Activated T-cell treated with anti-CD3 and anti-CD28 coated beads, Interleukin-2, amount 50 U/mL, for 72 hours (primary cell): ENCODE measurements at places on chromosomes 3 and 15. TPM values are rescaled to one million over a fixed set of nuclear protein-coding genes. Genes with fewer than 3 reads are reported as not detected.

Gene LINGO1
- total RNA-seq = not detected

Gene PLA2G4E
- not detected for total RNA-seq

Gene CCDC191
- total RNA-seq = 4.8 TPM

Gene LTK
- 0.72 TPM for total RNA-seq

Gene SELENOT
- total RNA-seq = 95.9 TPM

Gene SI
- not detected for total RNA-seq

Gene KLHL40
- not detected for total RNA-seq

Gene BFSP2
- total RNA-seq = not detected

Gene SKOR1
- total RNA-seq = 0.31 TPM

GRCh38 chr15:57411945-57412768 is 35.9 kb downstream of the CGNL1 start:
- H3K27me3 ChIP-seq = peaks cover 22% of the 10 kb centered on the region
- no peaks in the 10 kb centered on the region for H3K4me1 ChIP-seq
- DNase-seq = no peak
- H3K36me3 ChIP-seq = no peaks in the 10 kb centered on the region

DNA sequence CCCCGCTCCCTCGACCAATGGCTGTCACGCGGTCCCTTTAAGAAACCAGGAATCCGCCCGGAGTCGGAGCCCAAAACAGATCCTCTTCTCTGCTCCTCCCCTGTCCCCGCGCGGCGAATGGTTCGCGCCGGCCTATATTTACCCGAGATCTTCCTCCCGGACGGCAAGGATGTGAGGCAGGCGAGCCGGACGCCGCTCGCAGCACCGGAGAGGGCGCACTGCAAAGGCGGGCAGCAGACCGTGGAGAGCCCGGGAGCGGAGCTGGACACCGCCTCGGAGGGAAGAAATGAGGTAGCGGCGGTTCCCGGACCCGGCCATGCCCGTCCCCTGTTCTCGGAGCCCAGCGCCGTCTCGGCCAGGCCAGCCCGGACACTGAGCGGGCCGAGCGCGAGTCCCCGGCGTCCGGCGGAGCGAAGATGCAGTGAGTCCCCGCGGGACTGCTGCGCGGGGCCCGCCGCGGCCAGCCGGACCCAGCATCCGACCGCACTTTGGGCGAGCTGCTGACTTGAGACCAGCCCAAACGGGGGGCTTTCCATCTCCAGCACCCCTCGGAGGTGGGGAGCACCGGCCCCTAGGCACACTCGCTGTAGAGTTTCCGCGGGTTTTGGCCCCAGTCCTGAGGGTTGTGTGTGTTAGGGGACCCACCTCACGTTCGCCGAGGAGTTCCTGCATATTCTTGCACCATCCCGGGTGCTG is at the start of gene FAM43A:
Gene FAM43A (plus strand): TSS at position 166 of the 696 bp plus-strand sequence. CDS start 944 bp downstream, outside the sequence.
- peak within 1 kb of the TSS; percentile 97 for H3K4me3 ChIP-seq
- peak within 1 kb of the TSS; percentile 36 for H3K27ac ChIP-seq
- peaks cover 73% of the 10 kb centered on the region for H3K4me1 ChIP-seq
- peak; percentile 89 for DNase-seq
- peaks cover 48% of the 10 kb centered on the region for H3K27me3 ChIP-seq
- peaks cover 2% of the 10 kb centered on the region for H3K36me3 ChIP-seq

DNA sequence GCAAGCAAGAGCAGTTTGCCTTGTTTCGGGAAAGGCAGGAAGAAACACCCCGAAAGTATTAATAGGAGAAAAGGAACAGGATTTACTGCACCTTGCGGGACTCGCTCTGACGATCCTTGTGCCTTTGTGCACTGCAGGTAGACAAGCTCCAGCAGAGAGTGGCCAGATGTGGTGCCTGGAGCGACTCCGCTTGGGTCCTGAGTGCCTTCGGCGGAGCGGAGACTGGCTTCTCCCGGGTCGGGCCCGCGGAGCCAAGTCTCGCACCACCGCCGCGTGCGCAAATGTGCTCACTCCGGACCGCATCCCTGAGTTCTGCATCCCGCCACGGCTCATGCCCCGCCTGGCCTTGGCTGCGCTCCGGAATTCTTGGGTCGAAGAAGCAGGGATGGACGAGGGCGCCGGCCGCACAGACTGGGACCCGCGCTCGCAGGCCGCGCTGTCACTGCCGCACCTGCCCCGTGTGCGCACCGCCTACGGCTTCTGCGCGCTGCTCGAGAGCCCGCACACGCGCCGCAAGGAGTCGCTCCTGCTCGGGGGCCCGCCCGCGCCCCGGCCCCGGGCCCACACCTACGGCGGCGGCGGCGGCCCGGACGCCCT is 769 bp downstream of the C2CD4A start:
- peak overlapping the region; percentile 55 for H3K27ac ChIP-seq
- no peaks in the 10 kb centered on the region for H3K36me3 ChIP-seq
- peak; percentile 38 for DNase-seq
- H3K27me3 ChIP-seq = peaks cover 26% of the 10 kb centered on the region
- H3K4me3 ChIP-seq = peak overlapping the region; percentile 78

DNA sequence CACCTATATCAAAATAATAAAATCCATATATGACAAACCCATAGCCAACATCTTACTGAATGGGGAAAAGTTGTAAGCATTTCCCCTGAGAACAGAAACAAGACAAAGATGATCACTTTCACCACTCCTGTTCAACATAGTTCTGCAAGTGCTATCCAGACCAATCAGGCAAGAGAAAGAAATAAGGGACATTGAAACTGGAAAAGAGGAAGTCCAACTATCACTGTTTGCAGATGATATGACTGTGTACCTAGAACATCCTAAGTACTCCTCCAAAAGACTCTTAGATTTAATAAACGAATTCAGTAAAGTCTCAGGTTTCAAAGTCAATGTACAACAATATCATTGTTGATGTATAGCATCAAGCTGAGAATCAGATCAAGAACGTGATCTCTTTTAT is 35.6 kb upstream of the FGF7 start:
- H3K4me3 ChIP-seq = no peak overlapping the region
- H3K27ac ChIP-seq = no peak overlapping the region
- no peak for DNase-seq

- H3K27me3 ChIP-seq = peaks cover 30% of the 10 kb centered on the region
- no peaks in the 10 kb centered on the region for H3K36me3 ChIP-seq
- H3K4me3 ChIP-seq = no peak overlapping the region
- H3K27ac ChIP-seq = no peak overlapping the region
Observed at GRCh38 chr15:53976844-53977392, 1.3 kb upstream of the UNC13C start.

DNA sequence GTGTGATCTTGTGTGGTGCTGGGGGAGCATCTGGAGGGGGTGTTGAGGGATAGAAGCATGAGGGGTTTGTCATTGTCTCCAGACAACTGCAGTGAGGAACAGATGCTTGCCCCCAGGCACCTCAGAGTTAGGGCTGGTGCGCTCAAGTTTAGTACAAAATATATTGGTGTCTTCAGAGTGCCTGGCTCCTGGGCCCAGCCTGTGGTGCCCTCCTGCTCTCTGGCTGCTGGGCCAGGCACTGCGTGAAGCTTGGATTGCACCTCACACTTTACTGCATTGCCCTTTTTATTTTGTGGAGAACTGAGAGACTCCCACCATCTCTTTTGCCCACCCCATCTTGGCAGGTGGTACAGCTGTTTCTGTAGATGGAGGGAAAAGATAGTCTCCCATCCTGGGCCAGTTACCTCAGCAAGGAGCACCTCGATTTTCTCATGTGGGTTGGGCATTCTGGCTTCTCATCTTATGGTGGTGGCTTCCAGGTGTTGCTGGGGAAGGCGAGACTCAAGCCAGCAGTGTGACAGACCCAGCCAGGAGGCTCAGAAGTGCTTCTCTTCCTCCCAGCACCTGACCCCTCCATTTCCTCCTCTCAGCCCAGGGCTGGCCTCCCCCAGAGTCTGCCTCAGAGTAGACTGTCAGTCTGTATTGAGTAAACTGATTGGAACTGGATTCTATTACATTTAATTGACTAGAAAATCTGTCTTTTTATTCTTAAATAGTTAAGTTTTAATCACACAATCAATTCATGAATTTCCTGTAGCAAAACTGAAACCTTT is 140.5 kb downstream of the DNAJB8 start:
- no peaks in the 10 kb centered on the region for H3K36me3 ChIP-seq
- peak overlapping the region; percentile 87 for H3K27ac ChIP-seq
- peaks cover 16% of the 10 kb centered on the region for H3K4me1 ChIP-seq
- H3K4me3 ChIP-seq = no peak overlapping the region
- no peaks in the 10 kb centered on the region for H3K27me3 ChIP-seq
- DNase-seq = no peak

- peak overlapping the region; percentile 9 for H3K4me3 ChIP-seq
- no peak for DNase-seq
Observed at GRCh38 chr3:183158113-183158512, 4.4 kb downstream of the LAMP3 start.

DNA sequence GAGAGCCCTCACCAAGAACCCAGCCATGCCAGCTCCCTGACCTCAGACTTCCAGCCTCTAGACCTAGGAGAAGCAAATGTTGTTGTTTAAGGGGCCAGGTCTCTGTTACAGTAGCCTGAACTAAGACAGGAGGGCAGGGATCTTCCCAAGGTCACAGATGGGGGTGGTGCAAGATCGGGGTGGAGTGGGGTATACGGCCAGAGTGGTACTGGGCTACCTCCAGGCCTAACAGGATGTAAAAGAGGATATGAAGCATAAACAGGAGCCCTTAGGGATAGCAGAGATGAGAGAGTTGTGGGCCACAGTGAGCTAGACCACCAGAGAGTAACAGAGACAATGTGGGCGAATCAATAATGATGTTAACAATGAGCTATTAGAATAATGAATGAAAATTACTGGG is 82.9 kb downstream of the TOP2B start:
- H3K27me3 ChIP-seq = no peaks in the 10 kb centered on the region
- H3K4me1 ChIP-seq = no peaks in the 10 kb centered on the region
- no peak overlapping the region for H3K27ac ChIP-seq
- DNase-seq = no peak
- H3K36me3 ChIP-seq = no peaks in the 10 kb centered on the region

- no peaks in the 10 kb centered on the region for H3K36me3 ChIP-seq
- no peak overlapping the region for H3K4me3 ChIP-seq
- H3K27me3 ChIP-seq = peaks cover 7% of the 10 kb centered on the region
- no peak overlapping the region for H3K27ac ChIP-seq
- DNase-seq = no peak
Observed at GRCh38 chr3:10516544-10517452, 11.4 kb upstream of the ATP2B2 start.

DNA sequence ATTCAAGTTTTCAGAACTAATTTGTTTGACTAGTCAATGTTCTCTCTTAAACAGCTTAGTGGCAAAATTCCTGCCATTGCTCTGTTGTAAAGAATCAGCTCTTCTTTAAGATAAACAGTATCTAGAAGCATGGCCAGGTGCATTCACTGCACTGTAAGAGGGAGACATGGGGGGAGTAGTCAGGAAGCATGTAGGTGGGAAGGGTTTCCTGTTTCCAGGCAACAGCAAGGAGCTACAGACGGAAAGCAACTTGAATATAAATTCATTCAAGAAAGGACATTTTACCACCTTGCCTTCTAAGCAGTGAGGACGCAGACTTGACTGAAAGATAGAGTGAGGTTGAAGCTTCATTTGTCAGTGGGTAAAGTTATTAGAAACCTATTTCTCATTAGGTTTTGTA is 55.3 kb downstream of the BBX start:
- DNase-seq = no peak
- no peak overlapping the region for H3K27ac ChIP-seq
- no peak overlapping the region for H3K4me3 ChIP-seq
- peaks cover 29% of the 10 kb centered on the region for H3K4me1 ChIP-seq
- H3K27me3 ChIP-seq = no peaks in the 10 kb centered on the region
- H3K36me3 ChIP-seq = no peaks in the 10 kb centered on the region

- H3K36me3 ChIP-seq = no peaks in the 10 kb centered on the region
- H3K27ac ChIP-seq = no peak overlapping the region
- no peak overlapping the region for H3K4me3 ChIP-seq
- H3K4me1 ChIP-seq = peaks cover 7% of the 10 kb centered on the region
Observed at GRCh38 chr3:185728630-185729336, 96.1 kb downstream of the IGF2BP2 start.

DNA sequence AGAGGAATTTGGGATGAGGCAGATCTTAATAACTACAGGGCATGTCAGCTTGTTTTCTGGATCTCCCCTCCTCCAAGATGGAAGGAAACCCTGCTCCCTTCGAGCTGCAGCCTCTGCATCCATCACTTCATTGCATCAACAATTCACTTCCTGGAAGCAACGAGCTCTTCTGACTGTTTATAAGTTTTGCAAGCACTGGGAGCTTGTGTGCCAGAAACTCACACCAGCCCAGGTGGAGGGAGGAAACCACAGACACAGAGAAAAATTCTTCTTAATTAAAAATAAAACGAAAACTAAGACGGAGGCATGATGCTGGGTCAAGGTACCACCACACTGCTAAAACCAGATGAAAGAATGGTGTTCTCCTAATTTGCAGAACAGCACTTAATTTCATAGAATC is 10.6 kb downstream of the LRIG1 start:
- H3K27ac ChIP-seq = peak overlapping the region; percentile 96
- DNase-seq = no peak
- H3K36me3 ChIP-seq = no peaks in the 10 kb centered on the region
- peaks cover 91% of the 10 kb centered on the region for H3K4me1 ChIP-seq
- peak overlapping the region; percentile 73 for H3K4me3 ChIP-seq

GRCh38 chr15:43487271-43487895 is 5.6 kb downstream of the TP53BP1 start:
- H3K4me1 ChIP-seq = peaks cover 11% of the 10 kb centered on the region
- no peak overlapping the region for H3K27ac ChIP-seq
- no peak overlapping the region for H3K4me3 ChIP-seq
- H3K27me3 ChIP-seq = no peaks in the 10 kb centered on the region
- DNase-seq = no peak

- no peaks in the 10 kb centered on the region for H3K4me1 ChIP-seq
- no peak for DNase-seq
- H3K27me3 ChIP-seq = no peaks in the 10 kb centered on the region
- no peaks in the 10 kb centered on the region for H3K36me3 ChIP-seq
- no peak overlapping the region for H3K4me3 ChIP-seq
Observed at GRCh38 chr3:168325684-168326083, 230.0 kb upstream of the GOLIM4 start.

DNA sequence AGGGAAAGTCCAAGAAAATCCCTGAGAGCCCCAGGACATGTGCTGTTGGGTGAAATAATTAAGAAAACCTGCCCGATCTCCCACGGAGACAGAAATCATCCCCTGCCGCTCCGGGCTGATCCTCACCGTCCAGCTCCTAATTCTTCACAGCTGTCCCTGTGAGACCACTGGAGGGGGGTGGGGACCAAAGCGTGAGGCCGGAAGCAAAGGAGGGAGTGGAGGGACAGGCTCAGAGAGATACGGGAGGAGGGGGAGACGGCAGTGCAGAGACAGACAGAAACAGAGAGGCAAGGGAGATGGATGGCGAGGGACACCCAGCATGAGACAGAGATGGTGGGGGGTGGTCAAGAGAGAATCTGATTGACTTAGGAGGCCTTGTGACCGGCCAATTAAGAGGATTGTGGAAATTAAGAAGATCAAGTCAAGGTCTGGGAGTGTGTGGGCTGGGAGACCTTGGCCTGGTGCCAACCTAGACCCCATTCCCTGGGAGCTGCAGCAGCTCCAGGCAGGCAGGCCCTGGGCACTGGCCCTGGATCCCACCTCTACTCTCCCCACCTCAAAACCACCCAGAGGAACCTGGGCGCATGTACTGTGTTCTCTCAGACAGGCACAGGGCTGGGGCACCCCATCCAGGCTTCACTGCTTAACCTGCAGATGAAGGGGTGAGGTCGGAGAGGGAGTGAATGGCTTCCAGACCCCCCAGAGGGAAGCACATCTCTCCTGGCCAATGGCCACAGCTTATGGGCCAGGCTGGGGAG is 113.2 kb upstream of the ALDH1A3 start:
- no peak overlapping the region for H3K4me3 ChIP-seq
- H3K27ac ChIP-seq = no peak overlapping the region
- H3K36me3 ChIP-seq = no peaks in the 10 kb centered on the region
- peaks cover 4% of the 10 kb centered on the region for H3K4me1 ChIP-seq
- DNase-seq = no peak
